Kidney tubule cell (primary cell): ENCODE measurements at places on chromosomes 7 and 10.

GRCh38 chr10:98408799-98409198 is 6.2 kb downstream of the PYROXD2 start:
- DNase-seq, result no peak

- DNase-seq, result peak; percentile 93
Observed at GRCh38 chr10:89337484-89337883, 9.7 kb downstream of the IFIT3 start.

DNA sequence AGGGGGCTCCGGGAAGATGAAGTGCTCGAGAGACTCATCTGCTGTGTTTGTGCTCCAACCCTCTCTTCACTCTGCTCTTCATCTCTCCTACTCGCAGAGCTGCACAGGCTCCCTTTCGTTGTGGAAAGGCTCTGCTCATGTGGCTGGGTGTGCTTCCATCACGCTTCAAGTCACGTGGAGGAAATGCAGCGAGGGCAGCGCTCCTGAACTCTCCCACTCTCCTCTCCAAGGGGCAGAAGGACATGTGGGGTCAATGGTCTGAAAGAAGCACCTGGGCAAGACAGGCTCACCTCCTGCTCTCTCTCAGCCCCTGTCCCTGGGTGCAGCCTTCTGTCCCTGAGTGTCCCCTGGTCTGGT is 72.6 kb downstream of the USP6NL start:
- DNase-seq, result no peak

DNA sequence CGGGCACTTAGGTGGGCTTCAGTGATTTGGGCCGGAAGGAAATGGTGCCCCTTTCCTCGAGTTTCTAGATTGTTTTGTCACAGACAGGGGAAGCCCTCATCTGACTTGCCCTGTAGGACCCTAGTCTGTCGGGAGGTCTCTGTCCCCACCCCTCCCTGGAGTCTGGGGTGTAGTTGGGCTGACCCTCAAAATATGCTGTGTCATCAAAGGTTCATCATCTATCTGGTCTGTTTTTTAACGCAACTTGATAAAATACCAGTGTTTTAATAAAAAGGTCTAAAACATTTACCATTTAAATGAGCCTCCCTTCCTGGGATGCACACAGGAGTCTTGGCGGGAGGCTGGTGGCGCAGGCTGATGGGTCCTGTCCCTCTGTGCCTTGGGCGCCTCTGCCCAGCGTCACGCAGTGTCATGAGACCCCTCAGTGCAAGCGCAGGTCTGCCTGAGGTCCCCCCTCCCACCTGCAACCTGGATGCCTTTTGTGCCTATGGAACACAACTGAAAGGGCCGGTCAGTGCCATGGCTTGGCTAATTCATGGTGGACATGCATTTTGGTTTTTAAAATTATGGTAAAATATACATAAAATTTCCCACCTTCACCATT is 146.4 kb downstream of the MGMT start:
- no peak for DNase-seq

GRCh38 chr10:818526-819220 is 112.8 kb downstream of the LARP4B start:
- no peak for DNase-seq

DNA sequence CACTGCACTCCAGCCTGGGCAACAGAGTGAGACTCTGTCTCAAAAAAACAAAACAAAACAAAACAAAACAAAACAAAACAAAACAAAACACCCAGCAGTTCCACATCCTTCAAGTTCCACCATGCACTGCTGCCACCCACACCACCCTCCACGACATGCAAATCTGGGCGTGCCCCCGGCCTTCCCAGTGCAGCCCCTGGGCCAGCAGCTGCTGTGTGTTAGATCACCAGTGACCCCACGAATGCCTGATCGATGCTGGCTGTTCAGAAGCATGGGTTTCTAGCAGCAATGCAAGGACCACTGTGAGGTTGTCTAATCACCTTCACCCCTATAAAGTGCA is 36.3 kb downstream of the ELFN1 start:
- no peak for DNase-seq

GRCh38 chr10:723973-724372 is 34.5 kb upstream of the DIP2C start:
- DNase-seq, result no peak

GRCh38 chr10:1654811-1655356 is 82.4 kb downstream of the ADARB2 start:
- no peak for DNase-seq

DNA sequence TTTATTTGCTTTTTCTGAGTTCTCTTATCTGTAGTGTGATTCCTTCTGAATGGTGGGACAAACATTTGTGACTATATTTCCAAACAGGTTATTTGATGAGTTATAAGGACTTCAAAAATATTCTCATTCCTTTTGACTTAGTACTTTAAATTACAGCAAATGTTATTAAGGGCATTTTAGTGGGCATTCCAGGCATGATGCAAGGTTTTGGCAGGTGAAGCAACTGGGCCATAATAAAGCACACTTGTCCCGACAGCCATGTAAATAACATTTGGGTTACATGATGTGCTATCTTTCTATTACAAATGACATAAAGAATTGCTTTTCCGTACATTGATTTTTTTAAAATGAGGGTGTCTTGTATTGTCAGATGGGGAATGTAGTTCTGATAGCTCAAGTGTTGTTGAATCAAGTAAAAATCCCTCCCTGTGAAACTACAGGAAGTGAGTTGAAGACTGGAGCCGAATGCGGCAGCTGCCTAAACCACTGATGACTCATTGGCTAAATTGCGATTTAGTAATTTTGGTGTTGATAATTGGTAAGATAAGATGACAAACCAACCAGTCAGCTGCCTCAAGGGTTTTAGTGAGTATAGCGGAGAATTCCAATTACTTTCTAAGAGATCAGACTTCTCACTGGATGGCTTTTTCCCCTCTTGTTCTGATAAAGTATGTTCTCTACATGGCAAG is 231.3 kb upstream of the NPY start:
- DNase-seq, result peak; percentile 32

DNA sequence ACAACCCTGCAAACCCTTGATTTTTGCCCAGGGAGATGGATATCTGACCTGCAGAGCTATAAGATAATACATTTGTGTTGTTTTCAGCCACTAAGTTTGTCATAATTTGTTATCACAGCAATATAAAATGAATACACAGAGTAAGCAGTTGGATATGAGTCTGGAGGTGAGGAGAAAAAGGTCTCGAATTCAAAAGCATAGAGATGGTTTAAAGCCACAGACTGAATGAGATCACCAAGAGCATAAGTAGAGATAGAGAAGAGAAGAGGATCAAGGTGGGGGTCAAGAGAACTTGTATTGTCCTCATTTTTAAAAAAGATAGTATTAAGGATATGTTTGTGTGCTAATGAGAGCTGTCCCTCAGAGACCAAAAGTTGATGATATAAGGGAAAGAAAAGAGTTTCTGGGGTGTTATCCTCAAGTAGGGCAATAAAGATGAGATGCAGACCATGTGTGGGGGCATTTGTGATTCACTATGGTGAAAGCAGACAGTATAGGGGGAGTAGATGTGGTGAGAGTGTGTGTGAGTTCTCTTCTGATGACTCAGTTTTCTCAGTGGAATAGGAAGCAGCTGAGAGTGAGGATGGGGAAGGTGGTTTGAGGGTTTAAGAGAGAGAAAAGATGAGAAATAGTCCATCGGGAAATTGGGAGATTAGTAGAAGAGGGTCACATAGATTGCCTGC is 25.8 kb upstream of the PCGF5 start:
- DNase-seq, result peak; percentile 55

DNA sequence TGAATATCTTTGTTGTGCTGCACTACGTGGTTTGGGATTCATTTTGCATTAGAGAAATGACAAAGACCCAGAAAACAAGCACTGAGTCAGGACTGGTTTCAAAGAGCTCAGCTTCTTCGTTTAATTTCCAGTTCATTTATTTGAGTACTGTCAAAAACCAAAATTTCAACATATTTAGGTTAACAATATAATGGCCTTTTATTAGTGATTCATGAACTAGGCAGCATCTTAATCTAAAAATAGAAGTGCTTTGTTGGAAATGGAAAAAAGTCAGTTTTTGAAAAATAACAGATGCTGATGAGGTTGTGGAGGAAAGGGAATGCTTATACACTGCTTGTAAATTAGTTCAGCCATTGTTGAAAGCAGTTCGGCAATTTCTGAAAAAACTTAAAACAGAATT is 856.4 kb downstream of the LRMDA start:
- DNase-seq, result no peak

DNA sequence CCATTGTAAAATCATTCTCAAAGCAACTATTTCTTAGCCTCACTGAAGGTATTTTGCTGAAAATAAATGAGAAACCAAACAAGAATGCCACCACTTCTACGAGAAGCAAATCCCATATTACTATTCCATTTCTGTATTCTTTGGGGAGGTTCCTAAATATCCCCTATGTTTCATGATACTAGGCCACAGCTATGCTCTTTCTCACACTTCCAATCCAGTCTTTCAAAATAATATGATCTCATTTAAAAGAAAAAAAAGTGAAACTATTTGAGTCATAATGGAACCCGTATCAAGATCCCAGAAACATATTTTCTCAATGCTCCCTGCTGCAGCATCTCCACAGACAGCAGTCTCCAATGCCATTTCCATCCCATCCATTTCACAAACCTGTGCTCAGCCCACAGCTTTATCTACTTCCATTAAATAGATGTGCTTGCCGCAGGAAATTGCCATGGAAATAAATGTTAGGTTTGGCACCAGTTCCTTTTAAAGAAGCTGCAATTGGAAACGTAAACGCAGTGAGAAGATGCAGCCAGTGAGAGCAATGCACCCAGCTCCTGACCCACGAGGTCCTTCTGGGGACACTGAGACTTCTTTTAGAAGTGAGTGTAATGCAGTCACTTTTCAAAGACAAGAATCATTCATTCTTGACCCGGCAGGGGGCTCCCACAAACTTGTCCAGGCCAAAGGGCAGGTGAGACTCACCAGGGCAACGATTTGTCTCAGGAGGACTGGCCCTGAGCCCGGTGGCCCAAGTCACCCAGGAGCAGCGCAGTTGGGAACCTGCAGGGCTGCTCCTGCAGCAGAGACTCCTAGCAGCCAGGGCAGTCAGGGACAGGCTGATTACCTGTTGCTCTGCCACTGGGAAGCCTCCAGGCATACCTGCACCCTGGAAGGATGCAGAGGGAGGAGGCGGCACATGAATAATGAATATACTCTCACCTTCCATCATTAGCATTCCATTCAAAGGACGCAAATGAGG is 99.6 kb downstream of the C10orf90 start:
- no peak for DNase-seq

DNA sequence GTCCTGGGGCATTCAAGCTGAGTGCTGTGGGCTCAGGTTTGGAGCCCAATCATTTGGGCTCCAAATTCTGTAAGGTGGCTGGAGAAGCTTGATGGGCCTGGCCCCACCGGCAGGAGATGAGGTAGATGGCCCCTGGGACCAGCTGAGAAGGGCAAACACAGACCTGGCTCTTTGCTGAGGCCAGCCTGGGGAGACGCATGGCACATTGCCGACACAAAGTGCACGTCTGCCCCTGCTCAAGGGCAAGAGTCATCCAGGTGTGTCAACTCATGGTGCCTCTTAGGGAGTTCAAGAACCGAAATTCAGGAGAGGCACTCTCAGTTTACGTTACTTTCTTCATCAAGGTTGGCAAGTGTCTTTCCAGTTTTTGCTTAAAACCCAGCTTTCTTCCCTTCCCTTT is 227.5 kb downstream of the LRMDA start:
- DNase-seq, result no peak

- no peak for DNase-seq
Observed at GRCh38 chr7:94188350-94188749, 184.2 kb upstream of the BET1 start.

GRCh38 chr10:129759214-129760002 is 204.7 kb downstream of the EBF3 start:
- no peak for DNase-seq

DNA sequence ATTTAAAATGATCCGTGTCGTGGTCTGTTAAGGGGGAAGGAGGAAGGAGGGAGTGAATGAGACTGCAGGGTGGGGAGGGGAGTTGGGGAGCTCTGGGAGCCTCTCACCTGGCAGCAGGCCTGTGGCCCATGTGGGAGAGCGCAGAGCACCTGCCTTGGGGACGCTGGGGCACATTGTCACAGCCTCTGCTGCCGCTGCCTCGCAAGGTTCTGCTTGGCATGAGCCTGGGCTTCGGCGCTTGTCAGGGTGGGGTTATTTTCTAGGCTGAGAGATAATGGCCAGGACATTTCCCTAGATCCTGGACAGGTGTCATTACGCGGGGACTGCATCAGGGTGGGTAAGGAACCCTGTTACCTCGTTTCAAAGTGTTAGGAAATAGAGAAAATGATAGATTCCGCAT is 2.2 kb upstream of the SUN1 start:
- no peak for DNase-seq

DNA sequence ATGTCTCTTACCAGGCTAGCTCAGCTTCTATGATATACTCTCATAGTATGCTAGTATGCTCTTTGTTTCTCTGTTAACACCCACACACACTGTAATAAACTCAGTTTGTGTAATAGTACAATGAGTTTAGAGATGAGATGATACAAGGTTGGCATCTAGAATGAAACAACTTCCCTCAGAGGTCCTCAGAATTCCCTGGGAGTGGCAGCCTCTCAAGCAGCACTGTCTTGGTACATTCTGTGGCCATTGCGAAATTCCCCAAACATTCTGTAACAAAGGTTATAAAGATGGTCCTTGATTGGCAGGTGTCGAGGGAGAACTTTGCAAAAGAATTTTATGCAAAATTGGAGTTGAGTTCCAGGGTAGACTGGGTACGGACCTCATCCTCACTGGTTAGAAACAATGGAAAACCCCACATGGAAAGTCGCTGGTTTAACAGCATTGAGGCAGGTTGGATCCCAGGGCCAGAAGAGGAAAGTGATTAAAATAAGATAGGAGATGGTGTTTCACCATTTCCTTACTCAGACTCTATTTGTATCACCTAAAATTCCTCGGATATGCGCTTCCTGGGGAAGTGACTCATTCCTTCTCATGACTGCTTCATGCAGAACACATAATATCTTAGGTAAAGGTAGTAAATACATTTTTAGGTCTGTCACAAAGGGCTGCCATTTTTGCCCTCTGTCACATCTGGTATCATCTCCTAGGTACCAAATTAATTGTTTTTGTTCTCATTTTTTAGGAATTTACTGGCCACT is 657.8 kb downstream of the SORCS1 start:
- DNase-seq, result peak; percentile 48

- DNase-seq, result no peak
Observed at GRCh38 chr10:124493214-124493882, 31.7 kb downstream of the LHPP start.

DNA sequence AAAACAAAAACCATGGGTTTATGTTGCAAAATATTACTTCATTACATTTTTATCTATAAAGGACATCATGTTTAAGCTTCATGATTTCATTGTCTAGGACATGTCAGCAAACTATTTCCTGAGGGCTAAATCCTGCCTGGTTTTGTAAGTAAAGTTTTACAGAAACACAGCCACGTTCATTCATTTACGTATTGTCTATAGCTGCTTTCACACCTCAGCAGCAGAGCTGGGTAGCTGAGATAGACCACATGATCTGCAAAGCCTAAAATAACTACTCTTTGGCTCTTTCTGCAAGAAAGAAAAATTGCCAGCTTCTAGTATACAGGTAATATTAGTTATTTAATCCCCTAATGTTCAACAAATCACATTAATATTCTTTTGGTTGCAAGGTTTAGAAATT is 12.7 kb upstream of the PIP4K2A start:
- DNase-seq, result no peak

GRCh38 chr7:138237995-138238394 is 161.7 kb downstream of the AKR1D1 start:
- no peak for DNase-seq

- DNase-seq, result peak; percentile 50
Observed at GRCh38 chr10:64726466-64726865, 1205.3 kb downstream of the REEP3 start.
